ENCODE measurements at places on chromosomes 16 and 17. TPM values are rescaled to one million over a fixed set of nuclear protein-coding genes. Genes with fewer than 3 reads are reported as not detected.

GRCh38 chr17:58755577-58756245, at the start of gene PPM1E:
Gene PPM1E, plus strand, starts transcription at chr17:58755854.
- no peak for DNase-seq
- H3K27ac ChIP-seq: no peak within 1 kb of the TSS
- H3K4me1 ChIP-seq: no peaks in the 10 kb centered on the region
- H3K27me3 ChIP-seq: no peaks in the 10 kb centered on the region

CACNA1G gene
- 3.4 TPM for total RNA-seq

CCL7 gene
- not detected for total RNA-seq

RBFOX1 gene
- not detected for total RNA-seq

PIRT gene
- not detected for total RNA-seq

DNA sequence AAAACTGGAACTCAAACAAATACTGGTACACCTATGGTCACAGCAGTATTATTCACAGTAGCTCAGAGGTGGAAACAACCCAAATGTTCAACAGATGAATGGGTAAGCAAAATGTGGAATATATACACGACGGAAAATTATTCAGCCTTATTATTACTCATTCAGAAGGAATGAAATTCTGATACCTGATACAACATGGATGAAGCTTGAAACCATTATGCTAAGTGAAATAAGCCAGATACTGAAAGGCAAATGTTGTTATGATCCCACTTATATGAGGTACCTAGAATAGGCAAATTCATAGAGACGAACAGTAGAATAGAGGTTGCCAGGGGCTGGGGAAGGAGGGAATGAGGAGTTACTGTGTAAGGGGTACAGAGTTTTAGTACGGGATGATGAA, 27.1 kb upstream of the MYLK3 start:
- H3K27me3 ChIP-seq: no peaks in the 10 kb centered on the region
- no peak overlapping the region for H3K4me3 ChIP-seq
- H3K4me1 ChIP-seq: no peaks in the 10 kb centered on the region
- DNase-seq: no peak

SLC12A3 gene
- not detected for total RNA-seq

DNA sequence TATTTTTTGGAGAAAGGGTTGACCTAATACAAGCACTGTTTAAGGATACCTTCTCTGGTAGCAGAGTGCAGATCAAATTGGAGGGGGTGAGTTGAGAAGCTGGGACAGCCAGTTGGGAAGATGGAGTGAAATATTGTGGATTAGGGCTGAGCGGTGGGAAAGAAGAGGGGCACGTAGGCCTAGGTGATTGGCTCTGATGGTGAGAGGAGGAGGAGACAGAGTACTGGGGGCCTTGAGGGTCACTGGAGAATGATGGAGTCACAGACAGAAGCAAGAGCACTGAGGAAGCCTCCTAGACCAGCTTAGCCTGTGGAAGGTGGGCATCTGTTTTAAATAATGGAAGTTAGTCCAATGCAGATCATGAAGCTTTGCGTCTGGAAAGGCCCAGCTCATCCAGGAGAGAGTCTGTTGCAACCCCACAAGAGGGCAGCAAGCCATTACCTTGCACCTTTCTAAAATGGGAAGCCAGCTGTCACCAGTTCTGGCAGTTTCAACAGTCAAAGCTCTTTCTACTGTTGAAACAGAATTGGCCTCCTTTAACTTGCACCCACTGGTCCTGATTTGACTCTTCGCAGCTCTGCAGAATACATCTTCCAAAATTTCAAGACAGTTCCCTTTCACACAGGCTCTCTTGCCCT, 11.8 kb downstream of the SLC9A5 start:
- no peak overlapping the region for H3K27ac ChIP-seq
- H3K36me3 ChIP-seq: no peaks in the 10 kb centered on the region
- no peak for DNase-seq
- no peaks in the 10 kb centered on the region for H3K4me1 ChIP-seq

PIPOX gene
- 1.8 TPM for total RNA-seq

ZNF213 gene
- total RNA-seq: 11.0 TPM

NTHL1 gene
- 40.1 TPM for total RNA-seq

KRT36 gene
- total RNA-seq: not detected
